ENCODE measurements at places on chromosomes 11 and 22. TPM values are rescaled to one million over a fixed set of nuclear protein-coding genes. Genes with fewer than 3 reads are reported as not detected.

SBF1 gene
- 79.2 TPM for total RNA-seq

OR5B12 gene
- total RNA-seq: not detected

CCDC116 gene
- 0.57 TPM for total RNA-seq

GGT5 gene
- 58.2 TPM for total RNA-seq

MYO7A gene
- 5.8 TPM for total RNA-seq

TPBGL gene
- 0.26 TPM for total RNA-seq

TMEM132A gene
- total RNA-seq: 8.0 TPM

GRAMD1B gene
- total RNA-seq: 3.5 TPM

CHRM4 gene
- not detected for total RNA-seq

RIC8A gene
- 108 TPM for total RNA-seq

ANKRD42 gene
- 13.0 TPM for total RNA-seq

MOB2 gene
- total RNA-seq: 61.5 TPM

CNTF gene
- total RNA-seq: 1.8 TPM

TMEM191C gene
- 0.31 TPM for total RNA-seq

TRIM29 gene
- 192 TPM for total RNA-seq

RIMBP3C gene
- total RNA-seq: 0.29 TPM

OR5AN1 gene
- not detected for total RNA-seq

SCGB1D2 gene
- not detected for total RNA-seq

OR6A2 gene
- total RNA-seq: 0.68 TPM

MOGAT2 gene
- total RNA-seq: 8.2 TPM

P4HA3 gene
- 1.7 TPM for total RNA-seq

NECTIN1 gene
- 232 TPM for total RNA-seq

C11orf42 gene
- total RNA-seq: not detected

CARD16 gene
- 14.3 TPM for total RNA-seq

ZNF280A gene
- not detected for total RNA-seq

RIN1 gene
- total RNA-seq: 16.7 TPM

CARD18 gene
- not detected for total RNA-seq

ST14 gene
- total RNA-seq: 103 TPM

ACR gene
- total RNA-seq: 1.7 TPM

APOA1 gene
- total RNA-seq: not detected

CWF19L2 gene
- 23.9 TPM for total RNA-seq

BTG4 gene
- not detected for total RNA-seq

ACRV1 gene
- total RNA-seq: not detected

SCARF2 gene
- 11.0 TPM for total RNA-seq

OR5AK2 gene
- total RNA-seq: not detected

KRTAP5-9 gene
- total RNA-seq: 10.3 TPM

MRGPRX2 gene
- not detected for total RNA-seq

PITPNM1 gene
- total RNA-seq: 41.2 TPM

SYT12 gene
- 4.8 TPM for total RNA-seq

PHLDA2 gene
- 15.9 TPM for total RNA-seq

ANO1 gene
- 75.5 TPM for total RNA-seq

APLNR gene
- total RNA-seq: 4.7 TPM

KRTAP5-8 gene
- total RNA-seq: 5.0 TPM

DEFB131B gene
- not detected for total RNA-seq

TEX54 gene
- total RNA-seq: not detected

TTLL8 gene
- total RNA-seq: not detected

CRYBB2 gene
- 0.47 TPM for total RNA-seq

MPZL2 gene
- 226 TPM for total RNA-seq

TMEM191B gene
- 1.5 TPM for total RNA-seq

MYO18B gene
- 0.34 TPM for total RNA-seq

FAM168A gene
- total RNA-seq: 29.7 TPM

GLYATL2 gene
- not detected for total RNA-seq

SLC22A12 gene
- not detected for total RNA-seq

LMNTD2 gene
- 8.8 TPM for total RNA-seq

TUG1 gene
- 119 TPM for total RNA-seq

SLC5A12 gene
- total RNA-seq: 0.47 TPM
